Right atrium auricular region (tissue), 2 donors: ENCODE measurements at places on chromosomes 1 and 21. TPM values are rescaled to one million over a fixed set of nuclear protein-coding genes. Genes with fewer than 3 reads are reported as not detected.

- no peaks in the 10 kb centered on the region for H3K4me1 ChIP-seq
- H3K36me3 ChIP-seq, result no peaks in the 10 kb centered on the region
- H3K4me3 ChIP-seq, result peak overlapping the region; percentile 9
- no peaks in the 10 kb centered on the region for H3K27me3 ChIP-seq
- peak overlapping the region; percentile 79 for H3K27ac ChIP-seq
- DNase-seq, result peak; percentile 98
Observed at GRCh38 chr1:8004803-8005573, 21.1 kb downstream of the ERRFI1 start.

The AIRE gene
- not detected for total RNA-seq

DNA sequence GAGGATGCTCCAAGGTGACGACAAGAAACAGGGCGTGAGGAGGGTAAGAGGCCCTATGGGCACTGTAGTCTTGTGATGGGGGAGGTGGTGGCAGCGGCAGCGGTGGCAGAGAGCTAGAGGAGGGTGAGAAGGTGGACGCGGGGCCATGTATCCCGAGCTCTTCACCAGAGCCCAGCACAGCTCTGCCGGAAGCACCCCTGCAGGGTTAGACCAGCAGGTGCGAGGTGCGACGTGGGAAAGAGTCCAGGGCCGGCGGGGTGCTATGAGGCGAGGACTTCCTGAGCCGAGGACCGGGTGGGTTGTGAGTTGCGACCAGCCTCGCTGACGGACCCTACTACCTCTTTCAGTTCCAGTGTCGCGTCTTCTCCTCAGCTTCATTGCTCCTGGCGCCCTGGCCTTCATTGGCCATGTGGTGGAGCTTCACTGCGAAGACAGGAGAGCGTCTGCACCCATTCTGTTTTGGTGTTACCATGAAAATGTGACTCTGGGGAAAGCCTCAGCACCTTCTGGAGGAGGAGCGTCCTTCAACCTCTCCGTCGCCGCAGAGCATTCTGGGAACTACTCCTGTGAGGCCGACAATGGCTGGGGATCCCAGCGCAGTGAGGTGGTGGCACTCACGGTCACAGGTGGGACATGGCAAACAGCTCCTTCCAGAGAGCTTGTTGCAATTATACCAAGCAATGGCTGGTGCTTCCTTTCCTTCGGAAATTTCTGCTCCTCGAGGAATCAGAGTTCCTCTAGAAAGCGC lies 67.9 kb upstream of the KIRREL1 start:
- DNase-seq, result no peak
- no peak overlapping the region for H3K27ac ChIP-seq
- no peaks in the 10 kb centered on the region for H3K4me1 ChIP-seq
- H3K4me3 ChIP-seq, result no peak overlapping the region
- no peaks in the 10 kb centered on the region for H3K36me3 ChIP-seq

DNA sequence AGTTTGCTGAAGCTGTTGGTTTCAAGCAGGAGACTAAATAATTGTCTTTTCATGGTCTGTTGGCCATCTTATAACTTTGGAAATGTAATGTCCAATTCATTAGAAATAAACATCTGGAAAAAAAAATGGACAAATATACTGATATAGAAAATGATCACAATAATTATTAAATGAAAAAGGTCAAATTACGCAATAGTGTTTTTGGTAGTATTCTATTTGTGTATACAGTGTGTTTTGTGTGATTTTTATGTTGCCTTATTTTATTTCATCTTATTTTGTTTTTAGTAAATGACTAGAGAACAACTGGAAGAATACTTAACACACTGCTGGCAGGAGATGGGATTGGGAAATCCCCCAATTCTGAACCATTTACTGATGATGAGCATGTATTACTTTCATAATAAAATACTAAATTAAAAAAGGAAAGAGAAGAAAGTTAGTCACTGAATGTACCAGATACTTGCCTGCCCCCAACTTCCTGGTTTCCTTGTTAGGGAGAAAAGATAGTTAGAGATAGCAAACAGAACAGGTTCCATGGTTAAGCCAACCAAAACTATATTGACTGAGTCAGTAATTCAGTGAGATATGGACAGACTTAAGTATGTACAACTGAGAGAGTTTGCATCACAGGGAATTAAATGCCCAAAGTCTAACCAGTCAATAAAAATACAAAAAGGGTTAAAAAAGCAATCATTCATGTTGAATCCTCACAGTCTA lies 24.0 kb upstream of the SAMD13 start:
- H3K27ac ChIP-seq, result no peak overlapping the region
- H3K36me3 ChIP-seq, result no peaks in the 10 kb centered on the region
- H3K4me1 ChIP-seq, result no peaks in the 10 kb centered on the region
- no peaks in the 10 kb centered on the region for H3K27me3 ChIP-seq

- H3K27me3 ChIP-seq, result no peaks in the 10 kb centered on the region
- no peaks in the 10 kb centered on the region for H3K4me1 ChIP-seq
- no peak overlapping the region for H3K27ac ChIP-seq
- no peaks in the 10 kb centered on the region for H3K36me3 ChIP-seq
- no peak for DNase-seq
- no peak overlapping the region for H3K4me3 ChIP-seq
Observed at GRCh38 chr21:16968436-16968835, 544.4 kb upstream of the CXADR start.

DNA sequence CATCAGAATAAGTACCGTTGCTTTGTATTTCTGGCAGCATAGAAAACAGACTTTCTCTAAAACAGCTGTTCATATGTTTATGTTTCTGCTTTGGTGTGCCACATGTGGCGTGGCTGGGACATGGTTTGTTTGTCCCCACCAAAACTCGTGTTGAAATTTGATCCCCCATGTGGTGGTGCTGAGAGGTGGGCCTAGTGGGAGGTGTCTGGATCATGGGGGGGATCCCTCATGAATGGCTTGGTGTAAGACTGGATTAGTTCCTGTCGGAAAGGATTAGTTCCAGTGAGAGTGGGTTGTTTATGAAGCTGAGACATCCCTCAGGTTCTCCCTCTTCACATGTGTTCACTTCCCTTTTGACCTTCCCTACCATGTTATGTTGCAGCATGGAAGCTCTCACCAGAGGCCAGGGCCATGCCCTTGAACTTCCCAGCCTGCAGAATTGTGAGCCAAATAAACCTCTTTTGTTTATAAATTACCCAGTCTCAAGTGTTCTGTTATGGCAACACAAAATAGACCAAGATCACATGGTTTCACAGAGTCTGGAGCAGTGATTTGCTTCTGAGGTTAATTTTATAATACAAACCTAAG lies 17.9 kb upstream of the H3-3A start:
- H3K27ac ChIP-seq, result no peak overlapping the region
- no peak for DNase-seq
- H3K4me1 ChIP-seq, result no peaks in the 10 kb centered on the region
- no peaks in the 10 kb centered on the region for H3K27me3 ChIP-seq
- no peaks in the 10 kb centered on the region for H3K36me3 ChIP-seq

DNA sequence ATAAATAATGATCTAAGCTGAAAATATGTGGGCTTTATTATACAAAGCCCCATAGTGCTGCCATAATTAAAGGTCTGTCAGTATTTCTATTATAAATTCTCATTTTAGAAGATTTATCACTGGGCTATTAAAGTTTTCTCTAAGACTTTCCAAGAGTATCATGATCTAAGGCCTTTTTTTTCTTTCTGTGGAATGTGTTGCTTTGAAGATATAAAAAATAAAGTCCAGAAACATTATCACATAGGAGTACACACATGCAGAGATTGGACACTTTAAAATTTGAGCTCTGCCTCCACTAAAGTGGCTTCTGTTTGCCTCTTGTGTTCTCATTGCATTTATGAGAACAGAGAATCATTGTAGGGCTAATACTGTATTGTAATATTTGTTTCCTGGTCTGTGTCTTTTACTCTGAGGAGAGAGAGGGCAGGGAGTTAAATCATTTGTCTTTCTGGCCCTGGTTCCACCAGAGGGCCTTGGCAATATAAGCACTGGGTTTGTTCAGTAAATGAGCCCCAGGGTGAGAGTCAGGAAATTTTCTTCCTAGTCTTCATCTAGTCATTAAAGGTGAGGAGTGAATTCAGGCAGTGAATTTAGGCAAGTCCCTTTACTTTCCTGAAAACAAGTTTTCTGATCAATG lies 70.2 kb downstream of the NFIA start:
- no peaks in the 10 kb centered on the region for H3K4me1 ChIP-seq
- H3K27ac ChIP-seq, result no peak overlapping the region
- DNase-seq, result no peak
- no peak overlapping the region for H3K4me3 ChIP-seq
- H3K36me3 ChIP-seq, result no peaks in the 10 kb centered on the region

The VCAM1 gene
- 6.4 TPM for total RNA-seq

- DNase-seq, result no peak
- H3K27ac ChIP-seq, result no peak overlapping the region
- no peaks in the 10 kb centered on the region for H3K36me3 ChIP-seq
- no peak overlapping the region for H3K4me3 ChIP-seq
- H3K4me1 ChIP-seq, result no peaks in the 10 kb centered on the region
Observed at GRCh38 chr1:109441069-109441468, 14.8 kb upstream of the PSMA5 start.

The ADAM15 gene
- 64.6 TPM for total RNA-seq

The MPL gene
- total RNA-seq, result 0.39 TPM

The KCNE2 gene
- total RNA-seq, result not detected

DNA sequence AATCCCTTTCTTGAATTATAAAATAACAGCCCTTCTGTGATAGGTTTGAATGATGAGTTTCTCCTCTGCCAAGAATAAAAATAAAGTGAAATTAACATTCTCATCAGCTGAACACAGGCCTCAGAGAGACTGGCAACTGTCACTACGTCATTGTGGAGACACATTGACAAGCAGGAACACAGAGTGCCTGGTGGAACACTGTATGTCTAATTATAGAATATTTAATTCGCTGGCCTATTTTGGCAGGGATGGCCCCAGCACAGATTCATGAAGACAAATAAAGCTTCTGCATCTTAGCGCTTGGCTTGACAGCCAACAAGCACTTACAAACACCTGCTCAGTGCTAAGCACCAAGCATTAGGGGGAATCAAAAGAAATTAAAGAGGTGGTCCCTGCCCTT lies 52.0 kb upstream of the SMYD2 start:
- no peak for DNase-seq
- H3K27ac ChIP-seq, result no peak overlapping the region
- no peaks in the 10 kb centered on the region for H3K27me3 ChIP-seq

- DNase-seq, result no peak
- H3K27me3 ChIP-seq, result no peaks in the 10 kb centered on the region
- H3K27ac ChIP-seq, result no peak overlapping the region
- no peak overlapping the region for H3K4me3 ChIP-seq
Observed at GRCh38 chr1:33302325-33302724, 18.6 kb downstream of the A3GALT2 start.

DNA sequence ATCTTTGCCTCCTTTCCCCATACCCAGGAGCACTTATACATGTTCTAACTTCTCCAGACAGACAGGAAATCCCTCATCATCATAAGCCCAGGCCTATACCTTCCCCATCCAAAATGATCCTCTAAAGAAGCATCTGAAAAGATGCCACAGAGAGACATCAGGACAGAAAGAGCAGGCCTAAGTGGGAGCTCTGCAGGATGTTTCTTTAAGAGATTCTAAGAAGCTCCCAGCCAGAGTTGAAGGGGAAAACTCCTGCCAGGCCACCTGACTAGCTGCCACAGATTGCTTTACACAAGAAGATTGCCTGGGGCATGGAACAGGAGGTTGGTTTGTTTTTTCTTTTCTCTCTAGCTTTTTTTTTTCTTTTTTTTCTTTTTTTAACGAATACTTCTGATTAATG lies 275.8 kb downstream of the VAV3 start:
- H3K27me3 ChIP-seq, result no peaks in the 10 kb centered on the region
- no peak for DNase-seq
- H3K4me1 ChIP-seq, result no peaks in the 10 kb centered on the region
- no peak overlapping the region for H3K4me3 ChIP-seq
- no peak overlapping the region for H3K27ac ChIP-seq
- no peaks in the 10 kb centered on the region for H3K36me3 ChIP-seq

The ST6GALNAC3 gene
- total RNA-seq, result 6.8 TPM

The NUAK2 gene
- total RNA-seq, result 0.67 TPM
